Activated CD8-positive, alpha-beta memory T cell treated with anti-CD3 and anti-CD28 coated beads for 48 hours (primary cell): ENCODE measurements at places on chromosomes 6 and 20.

GRCh38 chr6:30136570-30137286 lies 788 bp downstream of the TRIM40 start:
- DNase-seq, result no peak

GRCh38 chr20:46349742-46350056 lies 41.4 kb upstream of the CDH22 start:
- no peak for DNase-seq

DNA sequence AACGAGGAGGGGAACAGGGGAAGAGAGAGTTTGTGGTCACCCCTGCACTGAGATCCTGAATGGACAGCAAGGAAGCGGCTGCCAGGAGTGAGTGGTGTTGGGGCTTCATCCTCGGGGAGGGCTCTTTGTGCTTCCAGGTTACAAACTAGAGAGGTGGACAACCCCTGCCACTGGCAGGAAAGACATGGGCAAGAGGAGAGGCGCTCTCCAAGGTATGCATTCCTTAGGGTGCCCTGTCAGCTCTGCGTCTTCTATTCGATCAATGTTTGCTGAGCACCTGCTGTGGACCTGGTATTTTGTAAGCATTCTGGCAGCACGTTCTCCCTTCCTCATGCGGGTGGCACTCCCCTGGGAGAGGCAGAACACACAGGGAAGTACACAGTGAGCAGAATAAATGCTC lies 93.6 kb downstream of the CDH4 start:
- no peak for DNase-seq

GRCh38 chr20:8116067-8116811 lies 15.8 kb upstream of the PLCB1 start:
- no peak for DNase-seq

DNA sequence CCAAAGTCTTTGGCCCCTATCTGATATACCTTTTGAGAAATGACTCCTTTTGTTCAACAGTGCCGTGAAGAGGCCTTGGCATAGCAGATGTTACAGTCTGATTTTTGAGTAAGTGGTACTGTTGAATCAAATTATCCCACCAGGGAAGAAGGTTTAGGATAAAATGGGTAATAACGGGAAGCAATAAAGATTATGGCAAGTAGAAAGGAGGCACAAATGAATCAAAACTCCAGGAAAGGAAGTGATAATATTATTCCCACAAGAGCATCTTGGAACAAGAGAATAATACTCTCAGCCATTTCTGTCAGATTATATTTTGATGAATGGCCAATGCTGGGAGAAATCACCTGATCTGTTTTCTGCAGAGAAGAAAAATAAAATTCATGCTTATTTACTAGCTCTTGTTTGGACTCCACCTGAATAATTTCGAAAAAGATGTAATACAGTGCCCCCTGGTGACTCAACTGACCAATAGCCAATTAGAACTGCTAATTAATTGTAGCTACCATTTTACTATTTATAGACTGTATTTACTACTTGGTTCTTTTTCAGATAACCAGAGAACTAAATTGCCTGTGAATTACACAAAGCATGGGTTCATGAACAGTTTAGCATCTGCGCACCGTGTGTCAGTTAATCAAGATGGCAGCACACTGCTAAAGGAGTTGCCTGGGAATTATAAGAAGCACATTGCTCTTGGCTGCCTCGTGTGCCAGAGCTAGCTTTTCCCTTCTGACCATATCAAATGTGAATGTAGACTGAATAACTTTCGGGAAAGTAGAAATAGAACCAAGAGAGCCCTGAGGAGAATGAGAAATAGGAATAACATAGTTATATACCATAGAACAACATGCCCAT lies 78.5 kb upstream of the TRDN start:
- no peak for DNase-seq

GRCh38 chr20:49446808-49447207 lies 35.7 kb downstream of the KCNB1 start:
- DNase-seq, result no peak

DNA sequence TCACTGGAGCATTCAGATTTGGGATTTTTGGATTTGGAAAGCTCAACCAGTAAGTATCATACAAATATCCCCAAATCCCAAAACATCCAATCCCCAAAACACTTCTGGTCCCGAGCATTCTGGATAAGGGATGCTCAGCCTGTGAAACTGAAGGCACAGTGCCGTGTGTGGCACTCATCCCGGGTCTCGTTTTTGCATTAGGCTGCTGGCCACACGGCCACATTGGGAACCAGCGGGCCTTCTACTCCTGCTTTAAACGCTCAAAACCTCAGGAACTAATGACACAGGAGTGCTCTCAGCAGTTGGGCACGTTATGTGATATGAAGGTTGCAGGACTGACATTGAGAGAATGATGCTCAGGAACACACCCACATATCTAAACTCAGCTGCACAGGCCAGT lies 35.6 kb downstream of the PSMG4 start:
- DNase-seq, result no peak

GRCh38 chr6:84458271-84458670 lies 230.8 kb upstream of the CEP162 start:
- DNase-seq, result no peak

DNA sequence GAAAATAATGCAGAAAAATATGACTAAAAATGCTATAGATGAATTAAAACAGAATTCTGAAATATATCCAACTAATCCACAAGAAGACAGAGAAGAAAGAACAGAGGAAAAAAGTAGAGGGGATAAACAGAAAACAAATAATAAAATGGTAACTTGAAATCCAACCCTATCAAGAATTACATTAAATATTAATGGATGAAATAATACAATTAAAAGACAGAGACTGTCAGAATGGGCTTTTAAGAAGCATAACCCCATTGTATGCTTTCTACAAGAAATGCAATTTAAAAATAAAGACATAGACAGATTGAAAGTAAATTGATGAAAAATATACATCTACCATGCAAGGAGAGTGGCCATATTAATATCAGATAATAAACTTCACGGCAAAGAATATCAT lies 15.4 kb downstream of the NHLRC1 start:
- DNase-seq, result no peak

DNA sequence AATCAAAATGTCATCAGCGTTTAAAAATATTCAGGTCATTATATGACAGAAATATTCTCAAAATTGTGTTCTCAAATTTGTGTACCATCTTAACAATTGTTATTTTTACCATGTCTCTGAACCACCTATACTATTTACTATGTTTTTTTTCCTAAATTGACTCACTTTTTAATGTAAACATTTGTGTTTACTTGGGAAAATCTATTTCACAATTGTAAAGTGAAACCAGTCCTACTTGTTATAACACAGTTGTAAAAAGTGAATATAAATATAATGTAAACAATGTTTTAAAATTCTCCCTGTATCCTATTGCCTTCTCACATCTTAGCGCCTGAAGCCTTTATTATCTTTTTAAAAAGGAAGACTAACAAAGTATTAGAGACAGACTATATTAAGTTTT lies 83.5 kb downstream of the ADGRG6 start:
- no peak for DNase-seq

DNA sequence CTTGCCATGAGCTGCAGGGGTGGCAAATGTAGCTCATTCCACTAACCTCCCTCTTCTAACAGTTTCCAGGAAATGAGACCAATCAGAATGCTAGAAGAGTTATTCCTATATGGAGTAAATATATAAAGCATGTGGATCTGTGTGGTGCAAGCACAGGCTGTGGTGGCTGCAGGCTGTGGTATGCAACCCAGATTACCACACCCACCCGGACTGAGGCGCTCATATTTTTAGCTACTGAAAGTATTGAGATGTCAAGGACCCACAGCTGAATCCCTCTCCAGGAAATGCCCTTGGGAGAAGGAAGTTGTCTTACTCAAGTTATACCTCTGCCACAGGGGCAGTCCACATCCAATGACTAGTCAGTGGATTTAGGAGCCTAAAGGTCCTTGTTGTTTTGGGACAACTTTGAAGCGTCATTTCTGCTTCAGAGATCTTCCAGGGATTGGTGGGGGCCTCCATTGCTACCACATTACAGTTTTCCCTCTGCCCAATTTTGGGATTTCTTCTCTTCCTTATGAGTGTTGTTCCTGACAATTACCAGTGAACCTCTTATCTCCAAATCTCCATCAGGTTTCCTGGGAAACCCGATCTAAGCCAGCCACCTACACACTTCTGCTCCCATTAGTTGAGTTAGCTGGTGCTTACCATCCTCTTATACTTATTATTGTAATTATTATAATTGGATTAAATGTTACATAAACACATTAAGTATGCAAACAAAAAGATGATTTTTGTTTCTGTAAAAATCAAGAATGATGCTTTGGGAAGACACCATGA lies 12.1 kb upstream of the REPS1 start:
- DNase-seq, result no peak

- no peak for DNase-seq
These were observed 3.7 kb downstream of the PYGB start for GRCh38 chr20:25251558-25251957.

DNA sequence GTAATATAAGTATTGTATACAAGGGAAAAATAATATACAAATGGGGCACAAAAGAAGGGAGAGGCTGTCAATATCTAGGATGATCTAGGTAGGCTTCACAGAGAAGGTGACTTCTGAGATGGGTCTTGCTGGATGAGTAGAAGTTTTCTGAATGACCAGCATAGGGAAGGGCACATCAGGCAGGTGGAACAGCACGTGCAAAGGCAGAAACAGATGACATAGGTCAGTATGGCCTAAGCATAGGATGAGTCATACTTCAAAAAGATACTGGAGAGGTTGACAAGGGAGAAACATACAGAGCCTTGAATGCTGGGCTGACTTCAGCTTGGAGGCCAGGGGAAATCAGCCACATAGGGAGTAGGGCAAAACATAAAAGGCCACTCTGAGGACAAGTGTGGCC lies 31.9 kb upstream of the SIRPA start:
- DNase-seq, result no peak

- no peak for DNase-seq
These were observed at the start of gene FAM83B for GRCh38 chr6:54846243-54846856. TSS of gene FAM83B (plus strand) at chr6:54846771. CDS start at chr6:54870247, 23,476 bp downstream.

DNA sequence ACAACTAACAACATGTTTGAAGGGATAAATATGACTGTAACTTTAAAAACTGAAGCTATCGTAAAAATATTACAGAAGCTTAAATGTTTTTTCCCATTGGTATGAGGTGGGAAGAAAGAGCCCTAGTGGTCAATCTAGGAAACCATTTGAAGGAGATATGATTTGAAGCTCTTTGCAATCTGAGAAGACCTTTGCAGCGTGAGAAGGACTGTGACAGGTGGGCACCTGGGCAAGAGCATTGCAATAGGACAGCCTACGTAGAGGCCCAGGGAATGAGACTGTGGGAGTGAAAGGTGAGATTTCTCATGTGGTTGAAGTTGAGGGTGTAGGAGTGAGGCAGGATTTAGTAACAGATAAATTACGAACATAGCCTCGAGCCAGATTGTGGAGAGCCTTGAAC lies 108.0 kb upstream of the PDE7B start:
- DNase-seq, result no peak

DNA sequence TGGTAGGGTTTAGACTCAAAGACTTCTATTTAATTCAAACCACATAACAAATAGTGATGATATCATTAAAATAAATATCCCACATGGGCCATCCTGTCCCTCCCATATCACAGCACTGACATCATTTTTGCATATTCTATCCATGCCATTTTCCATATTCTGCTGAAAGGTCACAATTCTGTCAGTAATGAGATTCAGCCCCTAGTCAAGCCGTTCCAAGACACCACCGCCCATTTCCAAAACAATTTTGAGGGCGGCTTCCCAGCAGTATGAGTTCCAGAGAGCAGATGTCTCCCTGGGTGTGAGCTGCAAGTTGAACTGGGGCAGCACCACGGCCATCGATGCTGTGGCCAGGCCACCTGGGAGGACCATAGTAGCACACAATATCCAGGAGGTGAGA lies 65.1 kb upstream of the PLEKHG1 start:
- no peak for DNase-seq

- DNase-seq, result no peak
These were observed 21.3 kb downstream of the TRMT6 start for GRCh38 chr20:5928836-5929715.

DNA sequence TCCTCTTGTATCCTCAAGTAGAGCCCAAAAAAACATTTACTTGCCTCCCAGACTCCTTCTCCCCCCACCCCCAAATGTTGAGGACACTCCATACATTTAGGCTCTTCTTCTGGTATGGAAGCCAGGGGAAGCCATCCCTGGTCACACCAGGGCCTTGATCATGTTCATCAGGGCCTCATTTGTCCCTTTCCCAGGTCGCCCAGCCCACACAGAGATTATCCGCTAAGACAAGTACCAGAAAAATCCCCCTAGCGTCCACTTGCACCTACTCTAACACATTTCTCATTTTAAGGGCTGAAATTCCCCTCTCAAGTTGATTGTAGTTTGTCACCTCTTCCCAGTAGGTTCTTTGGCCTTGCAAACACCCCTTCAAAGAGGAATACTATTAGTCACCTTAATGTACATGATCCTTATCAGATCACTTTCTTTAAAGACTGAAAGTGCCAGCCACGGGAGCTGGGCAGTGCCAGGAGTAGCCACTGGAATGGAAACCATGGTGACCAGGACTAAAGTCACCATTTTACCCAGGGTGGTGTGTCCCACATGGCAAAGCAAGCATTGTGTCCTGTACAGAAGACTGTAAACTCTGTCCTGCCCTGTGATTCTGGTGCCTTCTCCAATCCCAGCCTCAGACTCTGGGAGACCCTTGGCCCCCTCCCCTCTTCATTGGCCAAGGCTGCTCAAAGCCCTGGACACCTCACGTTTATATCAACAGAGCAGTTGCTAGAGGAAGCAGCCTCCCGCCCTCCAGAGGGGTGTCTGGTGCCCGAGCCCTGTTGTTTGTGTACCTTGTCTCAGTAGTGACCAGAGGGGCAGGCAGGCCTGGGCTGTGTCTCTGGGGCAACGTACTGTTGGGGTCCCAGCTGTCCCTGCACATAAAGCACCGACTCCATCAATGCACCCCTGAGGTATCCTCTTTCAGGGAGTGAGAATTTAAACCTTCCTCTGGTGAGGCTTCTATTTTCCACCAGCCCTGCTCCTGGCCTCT lies 5.0 kb upstream of the APOBEC2 start:
- DNase-seq, result no peak

- no peak for DNase-seq
These were observed 2.4 kb downstream of the MARCKS start for GRCh38 chr6:113859349-113860180.

DNA sequence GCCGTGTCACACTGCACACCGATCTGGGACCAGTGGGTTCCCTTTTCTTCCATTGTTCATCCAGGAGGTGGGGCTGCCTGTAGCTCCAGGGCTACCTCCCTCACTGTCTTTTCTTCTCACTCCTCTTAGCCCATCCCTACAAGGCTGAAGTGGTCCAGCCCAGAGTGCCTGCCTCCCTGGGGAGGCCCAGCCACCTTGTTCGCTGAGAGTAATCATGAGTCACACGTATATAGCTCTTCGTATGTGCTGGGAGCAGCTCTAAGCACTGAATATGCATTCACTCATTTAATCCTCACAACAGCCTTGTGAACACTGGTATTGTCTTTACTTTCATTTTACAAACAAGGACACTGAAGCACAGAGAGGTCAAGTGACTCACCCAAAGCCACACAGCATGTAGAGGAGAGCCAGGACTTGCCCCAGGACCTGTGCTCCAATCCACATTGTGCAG lies 14.7 kb upstream of the CCDC167 start:
- no peak for DNase-seq

DNA sequence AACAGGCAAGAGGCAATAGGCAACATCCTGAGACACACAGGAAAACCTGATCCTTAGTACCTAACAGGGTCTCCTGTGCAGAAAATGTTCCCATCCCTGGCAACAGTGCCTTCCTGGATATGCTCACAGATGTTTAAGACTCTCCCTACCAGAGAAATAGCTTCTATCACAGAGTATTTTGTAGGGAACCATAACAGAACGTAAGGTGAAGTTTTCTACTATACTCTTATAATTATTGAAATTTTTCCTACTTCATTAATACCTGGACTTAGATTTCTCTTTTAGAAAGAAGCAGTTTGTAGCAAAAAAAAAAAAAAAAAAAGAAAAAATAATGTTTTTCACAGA lies 33.5 kb upstream of the LGSN start:
- no peak for DNase-seq
